ENCODE measurements at places on chromosomes 3 and 15.

DNA sequence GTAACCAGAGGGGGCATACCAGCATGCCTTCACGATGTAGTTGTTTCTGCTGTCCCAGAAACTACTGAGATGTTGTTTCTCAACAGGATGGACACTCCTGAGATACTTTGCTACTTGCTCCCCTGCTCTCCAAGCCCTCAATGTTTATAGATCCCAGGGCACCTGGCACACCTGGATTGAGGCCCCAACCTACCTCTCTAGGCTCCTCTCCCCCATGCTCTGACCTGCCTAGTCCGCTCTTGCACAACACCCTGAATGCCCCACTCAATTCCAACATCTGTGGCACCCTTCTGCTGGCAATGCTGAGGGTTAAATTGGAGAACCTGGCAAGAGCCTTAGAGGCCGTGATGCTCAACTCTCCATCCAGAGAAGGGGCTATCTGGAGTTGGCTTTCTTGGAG, 42.5 kb upstream of the ANKRD34C start:
- DNase-seq = no peak

GRCh38 chr3:7428206-7428718, 567.3 kb downstream of the GRM7 start:
- no peak for DNase-seq

DNA sequence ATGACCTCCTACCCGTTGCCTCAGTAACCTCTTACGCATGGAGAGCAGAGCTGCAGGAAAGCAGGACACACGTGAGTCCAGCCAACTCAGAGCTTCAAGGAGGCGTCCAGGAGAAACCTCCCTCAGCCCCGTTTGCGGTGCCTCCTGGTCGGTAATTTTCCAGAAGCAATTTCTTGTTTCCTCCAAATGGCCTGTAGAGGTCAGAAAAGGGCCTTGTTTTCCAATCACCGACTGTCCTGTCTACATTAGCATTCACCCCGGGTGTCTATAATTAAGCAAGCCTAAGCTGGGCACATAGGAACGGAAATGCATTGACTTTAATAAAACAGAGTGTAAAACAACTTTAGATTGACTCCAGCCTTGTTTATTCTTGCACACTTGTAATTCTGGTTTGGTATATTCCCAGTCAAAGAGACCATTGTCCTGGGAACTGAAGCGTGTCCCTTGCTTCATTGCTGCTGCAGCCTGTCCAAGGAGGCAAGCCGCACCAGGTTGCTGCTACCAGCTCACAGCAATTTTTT, 836.2 kb downstream of the AGBL1 start:
- no peak for DNase-seq

DNA sequence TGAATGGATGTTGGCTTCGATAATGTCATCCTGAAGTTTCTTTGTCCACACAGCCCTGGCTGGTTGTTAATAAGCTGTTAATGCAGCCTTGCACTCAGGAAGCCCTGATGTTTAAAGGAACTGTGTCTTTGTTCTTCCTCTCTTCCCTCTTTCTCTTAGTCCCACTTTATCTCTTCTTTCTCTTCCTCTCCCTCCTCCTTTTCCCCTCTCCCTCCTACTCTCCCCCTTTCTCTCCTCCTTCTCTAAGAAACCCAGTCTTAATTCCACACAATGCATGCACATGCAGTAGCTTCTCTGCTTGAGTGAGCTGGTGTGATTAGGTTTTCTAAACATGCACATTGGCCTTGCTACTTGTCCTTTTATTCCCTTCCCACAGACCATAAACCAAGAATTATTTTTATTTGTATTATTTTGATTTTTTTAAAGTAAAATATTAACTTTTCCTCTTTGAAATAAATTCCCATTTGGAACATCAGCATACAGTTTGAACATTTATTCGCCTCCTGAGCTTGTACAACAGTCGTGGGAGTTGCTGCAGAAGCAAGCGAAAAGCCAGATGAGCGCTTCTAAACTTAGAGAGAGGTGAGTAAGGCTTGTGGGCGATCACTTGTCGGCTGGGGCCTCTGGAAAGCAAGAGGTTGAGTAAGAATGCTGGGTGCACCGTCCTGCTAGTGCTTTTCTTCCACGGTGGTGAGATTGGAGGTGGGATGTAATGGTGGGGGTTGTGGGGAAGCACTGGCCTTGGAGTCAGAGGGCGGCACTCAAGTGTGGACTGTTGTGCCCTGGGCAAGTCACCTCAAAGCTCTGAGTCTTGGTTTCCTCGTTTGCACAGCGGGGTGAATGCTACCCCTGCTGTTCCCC, 7.2 kb downstream of the GHRL start:
- DNase-seq = no peak

DNA sequence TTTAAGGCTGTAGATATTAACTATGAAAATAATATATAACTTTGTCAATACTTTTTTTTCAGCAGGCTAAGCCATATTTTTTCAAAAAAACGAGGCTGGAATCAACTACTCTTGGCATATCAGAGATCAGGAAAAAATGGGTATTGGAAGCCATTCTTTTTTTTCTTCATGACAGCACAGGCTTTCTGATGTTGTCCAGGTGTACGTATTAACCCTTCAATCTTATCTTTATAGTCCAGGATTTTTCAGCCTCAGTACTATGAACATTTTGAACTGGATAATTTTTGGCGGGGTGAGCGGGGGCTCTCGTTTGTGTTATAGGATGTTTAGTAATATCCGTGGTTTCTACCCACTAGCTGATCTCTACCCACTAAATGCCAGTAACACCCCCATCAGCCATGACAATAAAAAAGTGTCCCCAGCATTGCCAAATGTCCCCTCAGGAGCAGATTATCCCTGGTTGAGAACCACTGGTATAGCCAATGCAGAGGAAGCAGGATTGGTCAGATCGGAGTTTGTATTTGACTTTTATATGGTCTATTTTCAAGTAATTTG, 52.0 kb downstream of the PLCL2 start:
- DNase-seq = no peak

DNA sequence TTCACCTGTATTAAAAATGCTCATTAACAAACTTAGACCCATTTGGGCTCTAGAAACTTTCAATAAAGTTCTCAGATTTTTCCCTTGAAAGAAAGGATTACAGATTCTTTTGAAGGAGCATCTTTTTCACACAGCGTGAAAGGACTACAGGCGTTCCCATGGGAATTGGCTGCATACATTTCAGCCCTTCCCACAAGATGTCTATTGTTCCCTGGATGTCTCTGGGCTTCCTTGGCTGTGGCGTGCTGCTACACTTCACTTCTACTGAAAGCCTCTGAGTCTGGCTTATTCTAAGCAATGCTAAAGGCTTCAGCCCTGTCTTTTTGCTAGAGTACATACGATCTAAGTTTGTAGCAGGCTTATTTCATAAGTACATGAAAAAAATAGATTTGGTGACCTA, 1.4 kb downstream of the VEPH1 start:
- DNase-seq = no peak

DNA sequence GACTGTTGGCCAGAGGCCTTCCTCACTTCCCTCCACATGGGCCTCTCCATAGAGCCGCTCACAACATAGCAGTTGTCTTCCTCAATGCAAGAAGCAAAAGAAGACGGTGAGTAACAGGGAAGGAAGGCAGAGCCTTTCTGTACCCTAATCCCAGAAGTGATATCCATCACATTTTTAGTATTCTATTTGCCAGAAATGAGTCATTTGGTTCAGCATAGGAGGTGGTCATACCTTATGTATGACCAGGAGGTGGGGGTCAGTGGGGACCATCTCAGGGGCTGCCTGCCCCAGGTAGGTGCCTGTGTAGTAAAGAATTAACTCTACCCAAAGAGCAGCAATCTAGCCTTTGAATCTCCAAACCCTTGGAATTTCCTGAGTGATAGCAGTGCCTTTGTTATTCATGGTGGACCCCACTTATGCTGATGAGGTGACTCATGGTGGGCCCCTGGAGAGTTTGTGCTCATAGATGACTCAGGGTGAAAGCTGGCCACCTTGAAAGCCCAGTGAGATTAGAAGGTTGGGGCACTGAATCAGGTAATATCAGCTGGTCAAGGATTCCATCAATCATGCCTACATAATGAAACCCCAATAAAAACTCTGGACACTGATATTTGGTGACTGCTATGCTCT, 323.9 kb upstream of the IGF1R start:
- DNase-seq = no peak

GRCh38 chr3:73789825-73790444, 165.2 kb upstream of the PDZRN3 start:
- no peak for DNase-seq

GRCh38 chr3:128447561-128448013, 19.1 kb downstream of the DNAJB8 start:
- no peak for DNase-seq

DNA sequence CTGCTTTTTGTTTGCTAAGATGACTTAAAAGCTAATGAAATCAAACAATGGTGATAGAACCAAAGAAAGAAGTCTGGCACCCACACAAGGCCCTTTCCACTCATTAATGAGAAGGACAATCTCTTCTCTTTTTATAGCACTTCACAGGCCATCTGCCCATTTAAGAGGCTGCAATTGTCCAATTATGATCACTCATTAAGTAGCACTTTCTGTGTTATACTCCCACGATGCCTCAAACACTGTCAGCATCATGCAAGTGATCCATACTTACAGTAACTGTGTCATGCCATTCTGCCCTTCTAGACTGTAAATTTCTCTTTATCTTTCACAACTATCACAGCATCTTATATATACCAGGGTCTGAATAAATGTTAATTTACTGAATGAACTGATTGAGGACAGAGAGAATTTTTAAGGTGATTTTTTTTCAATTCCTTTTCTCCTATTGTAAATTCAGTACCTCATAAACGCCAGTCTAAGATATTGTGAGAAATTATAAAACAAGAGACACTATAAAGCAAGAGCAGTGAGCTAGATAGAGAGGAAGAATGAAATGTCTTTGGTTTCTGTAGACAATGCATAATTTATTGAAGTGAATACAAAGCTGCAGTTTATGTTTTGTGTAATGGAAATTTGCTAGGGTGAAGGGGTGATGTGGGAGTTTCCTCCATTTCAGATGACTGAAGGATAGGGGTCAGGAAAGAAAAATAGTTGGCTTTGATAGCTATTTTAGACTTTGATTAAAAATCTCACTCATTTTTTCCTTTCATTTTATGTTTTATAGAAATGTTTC, 17.3 kb downstream of the CD200 start:
- DNase-seq = no peak

GRCh38 chr3:138186803-138187295, 252 bp upstream of the ARMC8 start:
- DNase-seq = no peak

DNA sequence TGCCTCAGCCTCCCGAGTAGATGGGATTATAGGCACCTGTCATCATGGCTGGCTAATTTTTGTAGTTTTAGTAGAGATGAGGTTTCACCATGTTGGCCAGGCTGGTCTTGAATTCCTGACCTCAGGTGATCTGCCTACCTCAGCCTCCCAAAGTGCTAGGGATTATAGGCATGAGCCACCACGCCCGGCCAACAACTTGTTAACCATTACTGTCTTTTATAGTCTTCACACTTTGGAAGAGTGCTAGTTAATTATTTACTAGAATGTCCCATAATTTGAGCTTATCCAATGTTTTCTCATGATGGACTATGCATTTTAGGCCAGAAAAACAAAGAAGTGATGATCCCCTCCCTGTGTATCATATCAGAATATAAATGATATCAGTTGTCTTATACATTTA, 288.6 kb upstream of the CBLB start:
- no peak for DNase-seq

GRCh38 chr15:55685286-55685685, 57.7 kb downstream of the PRTG start:
- DNase-seq = no peak

- no peak for DNase-seq
Measured at GRCh38 chr3:23823620-23824019, 17.9 kb downstream of the UBE2E1 start.

GRCh38 chr3:67635806-67636205, 18.6 kb downstream of the SUCLG2 start:
- no peak for DNase-seq

GRCh38 chr15:29003191-29003839, 117.5 kb downstream of the APBA2 start:
- no peak for DNase-seq

DNA sequence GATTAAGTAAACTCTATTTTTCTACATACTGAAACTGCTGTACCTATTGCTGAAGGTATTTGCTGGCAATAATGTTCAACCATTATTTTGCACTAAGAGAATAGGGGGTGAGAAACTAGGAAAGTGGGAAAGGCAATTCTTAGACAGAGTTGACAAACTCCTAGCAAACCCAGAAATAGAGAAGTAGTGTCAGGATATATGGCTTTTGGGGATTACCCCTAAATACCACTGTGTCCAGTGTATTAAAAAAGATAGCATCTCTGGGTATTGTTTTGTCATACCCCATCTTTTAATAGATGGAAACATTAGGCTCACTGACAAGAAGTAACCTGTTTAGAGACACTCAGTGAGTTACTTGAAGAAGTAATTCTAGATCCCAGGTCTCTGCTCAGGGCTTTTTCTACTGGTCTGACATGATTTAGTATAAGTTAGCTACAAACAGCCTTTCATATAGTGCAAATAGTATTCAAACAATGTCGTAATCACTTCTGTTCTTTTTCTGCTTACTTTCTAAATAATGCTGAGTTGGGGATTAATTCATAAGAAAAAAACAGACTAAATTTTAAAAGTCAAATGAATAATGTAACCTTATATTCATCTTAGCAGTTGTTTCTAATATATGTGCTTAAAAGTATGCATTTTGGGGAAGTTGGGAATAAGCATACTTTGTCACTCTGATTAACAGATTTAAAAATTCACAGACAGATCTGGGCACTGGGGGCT, 107.2 kb downstream of the IL1RAP start:
- no peak for DNase-seq

DNA sequence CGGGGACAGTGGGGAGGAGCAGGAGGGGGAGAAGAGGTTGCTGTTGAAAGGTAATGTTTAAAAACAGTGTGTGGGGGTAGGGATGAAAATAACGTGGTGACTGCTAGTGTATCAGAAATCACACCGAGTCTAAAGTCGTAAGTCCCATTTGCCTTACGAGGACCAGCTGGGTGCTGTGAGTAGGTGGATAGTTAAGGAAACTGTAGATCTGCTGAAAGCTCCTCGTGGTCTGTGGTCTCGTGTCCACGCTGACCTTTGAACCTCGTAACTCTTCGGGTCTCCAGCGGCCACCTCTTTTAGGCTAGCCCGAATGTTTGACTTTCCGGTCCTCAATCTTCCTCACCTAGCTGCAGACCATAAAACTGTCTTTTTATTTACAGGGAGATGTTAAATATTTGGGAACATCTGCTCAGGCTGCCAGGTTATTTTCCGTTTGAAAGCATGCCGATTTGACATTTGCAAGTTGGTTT, 29.3 kb upstream of the ST3GAL6 start:
- DNase-seq = peak; percentile 9

All from GM19239 (cell line).